ENCODE measurements at places on chromosomes 6 and 20.
A peak's percentile ranks its signal among the peaks of the same experiment; 100 is the strongest.

DNA sequence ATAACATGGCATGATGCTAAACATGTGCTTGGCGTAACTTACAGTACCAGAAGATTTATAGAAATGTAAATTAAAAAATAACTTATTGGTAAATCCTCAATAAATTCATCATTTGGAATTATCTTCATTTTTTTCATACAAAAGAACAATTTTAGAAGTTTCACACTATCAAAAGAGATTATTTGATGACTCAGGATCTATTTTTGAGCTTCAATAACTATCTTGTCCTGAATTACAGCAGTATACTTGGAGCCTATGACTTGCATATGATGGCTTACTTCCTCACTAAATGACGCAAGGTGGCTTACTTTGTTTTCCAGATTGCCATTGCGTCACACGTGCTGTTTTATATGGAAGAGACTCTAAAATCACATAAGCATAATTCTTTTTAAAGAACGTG is 49.2 kb downstream of the KHDRBS2 start:
- DNase-seq: no peak

DNA sequence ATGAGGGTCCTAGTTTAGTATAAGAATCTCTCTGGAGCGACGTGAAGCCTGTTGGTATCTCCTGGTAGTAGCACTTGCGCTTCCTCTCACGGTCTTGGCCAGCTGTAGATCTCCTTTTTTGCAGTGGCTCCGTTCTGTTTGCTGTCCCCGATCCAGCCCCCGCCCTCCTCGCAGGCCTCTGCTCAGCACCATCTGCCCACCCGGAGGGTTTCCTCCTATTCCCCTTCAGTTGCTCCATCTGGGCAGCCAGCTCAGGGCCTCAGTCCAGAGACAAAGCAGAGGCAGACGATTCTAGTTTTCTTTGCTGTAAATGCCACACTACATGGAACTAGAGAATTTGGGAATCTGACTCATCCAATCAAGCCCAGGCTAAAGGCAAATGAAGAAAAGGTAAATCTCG is 126.6 kb downstream of the TIAM2 start:
- DNase-seq: no peak

DNA sequence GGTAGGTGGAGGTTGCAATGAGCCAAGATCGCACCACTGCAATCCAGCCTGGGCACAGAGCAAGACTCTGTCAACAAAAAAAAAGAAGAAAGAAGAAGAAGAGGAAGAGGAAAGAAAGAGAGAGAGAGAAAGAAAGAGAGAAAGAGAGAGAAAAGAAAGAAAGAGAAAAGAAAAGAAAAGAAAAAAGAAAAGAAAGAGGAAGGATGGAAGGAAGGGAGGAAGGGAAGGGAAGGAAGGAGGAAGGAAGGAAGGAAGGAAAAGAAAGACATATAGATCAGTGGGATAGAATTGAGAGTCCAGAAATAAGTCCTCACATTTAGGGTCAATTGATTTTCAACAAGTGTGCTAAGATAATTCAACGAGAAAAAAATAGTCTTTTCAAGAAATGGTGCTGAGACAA is 34.0 kb upstream of the SH3BGRL2 start:
- no peak for DNase-seq

DNA sequence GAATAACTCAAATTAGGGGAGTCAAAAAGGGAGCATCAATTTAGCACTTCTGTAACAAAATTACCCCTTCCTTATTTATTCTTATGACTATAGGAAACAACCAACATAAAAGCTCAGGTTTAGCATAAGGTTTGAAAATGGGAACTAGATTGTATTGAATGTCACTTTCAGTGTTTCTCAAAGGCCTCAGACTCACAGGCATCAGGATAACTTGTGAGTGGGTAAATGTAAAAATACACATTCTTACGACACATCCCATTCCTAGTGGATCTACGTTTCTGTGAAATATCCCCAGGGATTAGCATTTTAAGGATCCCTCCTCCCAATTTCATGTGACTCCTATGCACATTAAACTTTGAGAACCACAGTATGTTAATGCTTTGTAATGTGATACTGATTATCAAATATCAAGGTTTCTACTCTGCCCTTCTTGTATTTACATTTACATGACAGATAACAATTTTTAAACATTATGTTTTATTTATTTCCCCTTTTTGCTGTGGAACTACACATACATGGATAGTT is 114.8 kb downstream of the HS3ST5 start:
- DNase-seq: no peak

- no peak for DNase-seq
Measured at GRCh38 chr20:4740774-4741431, 19.2 kb downstream of the PRND start.

GRCh38 chr20:63246490-63247288 is 7.6 kb downstream of the NKAIN4 start:
- DNase-seq: no peak

DNA sequence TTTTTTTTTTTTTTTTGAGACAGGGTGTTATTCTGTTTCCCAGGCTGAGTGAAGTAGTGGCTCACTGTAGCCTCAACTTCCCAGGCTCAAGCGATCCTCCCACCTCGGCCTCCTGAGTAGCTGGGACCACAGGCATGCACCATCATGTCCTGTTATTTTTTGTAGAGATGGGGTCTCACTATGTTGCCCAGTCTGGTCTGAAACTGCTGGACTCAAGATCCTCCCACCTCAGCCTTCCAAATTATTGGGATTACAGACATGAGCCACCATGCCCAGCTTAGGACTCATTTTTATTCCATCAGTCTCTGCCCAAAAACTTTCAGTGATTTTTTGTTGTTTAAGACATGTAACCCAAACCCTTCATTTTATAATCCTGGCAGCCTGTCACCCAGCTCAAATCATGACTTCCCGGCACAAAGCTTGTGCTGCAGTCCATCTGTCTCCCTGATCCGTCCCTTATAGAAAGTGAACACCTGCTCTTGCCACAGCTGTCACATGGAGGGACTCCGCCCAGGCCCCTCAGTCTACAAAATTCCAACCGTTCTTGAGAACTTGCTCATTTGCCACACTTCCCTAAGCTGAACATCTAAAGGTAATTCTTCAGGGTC is 183.9 kb upstream of the JARID2 start:
- DNase-seq: no peak

DNA sequence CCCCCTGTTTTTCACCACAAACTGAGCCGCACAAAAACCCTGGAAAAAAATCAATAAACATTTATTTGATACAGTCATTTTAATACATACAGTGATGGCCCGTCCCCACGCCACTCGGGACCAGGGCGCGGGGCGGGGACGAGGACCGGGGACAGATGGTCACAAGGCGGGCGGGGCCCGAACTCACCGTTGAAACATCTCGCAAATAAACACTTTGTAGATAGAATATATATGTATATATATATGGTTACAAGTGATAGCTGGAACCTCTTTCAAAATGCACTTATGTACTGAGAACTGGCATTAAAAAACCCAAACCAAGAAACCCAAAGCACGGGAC is 418 bp upstream of the UCKL1 start:
- no peak for DNase-seq

DNA sequence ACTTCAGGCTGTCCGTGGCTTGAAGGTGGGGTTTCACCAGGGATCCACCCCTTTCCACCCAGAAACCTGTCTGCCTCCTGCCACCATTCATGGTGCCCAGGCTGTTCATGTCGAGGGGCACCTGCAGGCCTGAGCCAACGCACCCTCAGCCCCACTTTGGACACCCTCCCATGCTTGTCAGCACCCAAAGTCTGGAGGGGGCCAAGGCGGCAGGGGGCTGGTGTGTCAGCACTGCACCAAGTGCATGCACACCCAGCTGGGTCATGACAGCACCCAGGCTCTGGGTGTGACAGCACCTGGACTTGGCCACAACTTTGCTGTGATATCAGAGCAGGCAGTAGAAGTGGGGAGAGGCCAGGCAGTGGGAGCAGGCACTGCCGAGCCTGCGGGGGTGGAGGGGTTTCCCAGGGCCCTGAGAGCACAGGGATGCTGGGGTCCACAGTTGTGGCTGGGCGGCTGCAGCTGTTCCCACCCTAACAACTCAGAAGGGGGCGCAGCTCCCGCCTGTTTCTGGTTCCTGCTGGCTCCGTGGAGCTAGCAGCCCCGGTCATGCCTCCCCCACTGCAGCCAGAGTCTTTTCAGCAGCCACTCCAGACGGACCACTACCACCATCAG is 33.3 kb upstream of the GRM4 start:
- DNase-seq: no peak

DNA sequence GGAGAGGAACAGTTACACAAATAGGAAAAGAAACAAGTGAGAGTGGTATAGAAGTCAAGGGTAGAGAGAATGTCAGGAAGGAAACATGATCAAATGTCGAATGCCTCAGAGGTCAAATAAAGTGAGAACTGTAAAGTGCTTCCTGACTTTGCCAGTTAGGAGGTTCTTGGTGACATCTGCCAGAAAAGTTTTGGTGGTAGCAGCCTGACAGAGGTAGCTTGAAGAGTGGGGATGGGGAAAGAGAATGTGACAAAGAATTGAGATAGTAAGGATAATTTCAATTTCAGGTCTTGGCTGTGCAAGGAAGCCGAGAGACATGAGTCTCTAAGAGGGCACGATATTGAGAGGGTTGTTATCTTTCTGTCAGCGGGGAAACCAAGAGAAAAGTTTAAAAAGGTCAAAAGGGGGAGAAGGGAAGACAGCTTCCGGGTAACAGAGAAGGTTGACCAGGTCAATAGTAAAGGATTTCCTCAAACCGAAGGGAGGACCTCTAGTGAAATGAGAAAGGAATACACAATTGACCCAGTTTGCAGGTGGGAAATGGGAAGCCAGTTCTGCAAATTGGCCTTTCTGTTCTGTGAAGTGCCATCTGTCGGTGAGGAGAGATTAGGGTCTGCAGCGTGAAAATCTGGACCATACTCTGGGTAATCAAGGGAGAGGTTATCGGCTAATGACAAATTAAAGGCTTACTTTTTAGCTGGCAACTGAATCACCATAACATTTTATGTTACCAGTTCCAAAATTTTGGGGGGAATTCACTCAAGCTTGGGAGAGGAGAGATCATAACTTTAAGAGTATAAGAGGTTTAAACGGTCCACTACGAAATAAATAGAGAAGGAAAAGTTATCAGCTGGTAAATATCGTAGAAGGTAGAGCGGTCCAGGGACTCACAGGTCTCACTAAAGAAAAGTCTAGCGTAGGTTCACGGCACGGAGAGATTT is 973 bp upstream of the BRD2 start:
- no peak for DNase-seq

DNA sequence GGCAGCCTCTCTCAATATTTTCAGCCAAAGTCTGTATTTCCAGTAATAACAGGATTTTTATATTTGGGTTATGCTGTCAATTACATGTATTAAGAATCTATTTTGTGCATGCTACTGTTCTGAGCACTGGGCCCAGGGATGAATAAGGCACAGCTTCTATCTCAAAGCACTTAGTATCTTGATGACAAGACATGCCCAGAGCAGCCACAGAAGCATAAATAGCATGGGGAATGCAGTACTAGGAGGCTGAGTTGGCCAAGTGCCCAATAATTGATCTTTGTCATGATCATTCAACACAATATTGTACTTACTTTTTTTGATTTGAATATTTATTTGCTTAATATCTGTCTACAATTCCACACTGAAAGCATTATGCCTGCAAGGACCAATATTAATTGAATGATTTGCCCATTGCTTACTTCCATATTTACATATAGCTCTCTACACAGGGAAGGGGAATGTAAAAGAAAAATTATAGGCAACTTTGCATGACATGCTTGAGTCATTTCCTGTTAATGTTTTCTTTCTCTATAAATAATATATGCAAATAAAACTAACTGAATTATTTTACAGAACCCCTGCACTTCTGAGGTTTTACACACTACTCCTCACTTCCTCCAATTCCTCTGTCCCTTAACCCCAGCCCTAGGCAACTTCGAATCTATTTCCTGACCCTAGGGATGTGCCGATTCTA is 298.9 kb upstream of the BMP2 start:
- DNase-seq: no peak

DNA sequence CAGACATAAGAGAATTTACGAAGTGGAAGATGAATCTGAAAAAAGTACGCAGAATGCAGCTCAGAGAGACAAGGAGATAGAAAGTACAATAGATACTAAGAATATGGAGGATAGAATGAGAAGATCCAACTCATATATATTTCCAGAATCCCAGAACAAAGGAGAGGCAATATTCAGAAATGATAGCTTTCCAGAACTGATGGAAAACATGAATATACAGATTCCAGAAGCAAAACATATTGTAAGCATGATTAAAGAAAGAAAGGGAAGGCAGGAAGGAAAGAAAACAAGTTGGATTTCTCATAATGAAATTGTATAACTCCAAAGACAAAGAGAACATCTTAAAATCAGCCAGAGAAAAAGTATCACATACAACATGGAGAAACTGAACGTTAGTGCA is 22.9 kb downstream of the GFRA4 start:
- DNase-seq: no peak

DNA sequence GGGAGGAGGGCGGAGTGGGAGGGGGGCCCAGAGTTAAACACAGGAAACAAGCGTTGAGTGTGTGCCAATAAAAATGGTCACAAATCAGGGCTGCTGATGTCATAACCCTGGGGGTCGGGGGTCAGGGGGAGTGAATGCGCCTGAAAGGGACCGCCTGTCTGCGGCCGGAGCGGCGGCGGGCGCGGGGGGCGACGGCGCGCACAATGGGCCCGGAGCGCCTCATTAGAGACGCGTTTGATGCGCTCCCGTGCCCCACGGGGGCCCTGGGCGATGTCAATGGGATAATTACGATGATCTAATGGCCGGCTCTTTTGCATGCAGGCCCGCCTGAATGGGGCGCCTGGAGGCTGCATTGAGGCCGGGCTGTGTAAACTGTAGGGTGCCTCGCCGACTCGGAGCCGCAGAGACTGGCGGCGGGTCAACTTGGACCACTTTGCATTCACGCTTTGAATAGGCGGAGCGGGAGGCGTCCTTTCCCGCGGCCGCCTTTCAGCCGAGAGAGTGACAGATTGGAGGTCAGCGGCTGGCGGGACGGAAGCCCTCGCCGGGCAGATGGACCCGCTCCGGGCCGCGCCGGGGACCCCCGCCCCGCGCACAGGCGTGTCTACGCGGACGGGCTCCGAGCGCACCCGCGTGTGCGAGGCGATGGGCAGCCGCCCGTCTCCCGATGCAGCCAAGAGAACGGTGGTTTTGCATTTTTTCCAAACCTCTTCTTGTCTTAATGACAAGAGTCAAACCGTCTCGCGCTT is 296.1 kb downstream of the TFAP2C start:
- no peak for DNase-seq

GRCh38 chr20:17875106-17875980 is 93.3 kb downstream of the SNX5 start:
- peak; percentile 76 for DNase-seq

DNA sequence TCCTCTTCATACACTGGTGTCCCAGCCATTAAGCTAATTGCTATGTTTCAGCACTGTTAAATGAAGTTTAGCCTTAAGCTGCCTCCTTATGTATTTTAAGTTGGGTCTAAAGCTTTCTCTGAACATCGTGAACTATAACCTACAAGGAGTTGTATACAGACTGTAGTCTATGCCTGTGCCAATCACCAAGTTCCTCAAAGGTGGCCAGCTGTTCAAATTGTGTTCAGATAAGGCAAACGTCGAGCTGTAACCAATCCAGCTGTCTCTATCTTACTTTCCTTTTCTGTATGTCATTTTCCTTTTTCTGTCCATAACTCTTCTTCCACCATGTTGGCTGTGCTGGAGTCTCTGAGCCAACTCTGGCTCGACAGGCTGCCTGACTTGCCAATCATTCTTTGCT is 199.6 kb downstream of the OGFRL1 start:
- DNase-seq: no peak

GRCh38 chr6:137811121-137811915 is 55.7 kb upstream of the TNFAIP3 start:
- peak; percentile 35 for DNase-seq
